ENCODE measurements at places on chromosomes 16 and 17.

DNA sequence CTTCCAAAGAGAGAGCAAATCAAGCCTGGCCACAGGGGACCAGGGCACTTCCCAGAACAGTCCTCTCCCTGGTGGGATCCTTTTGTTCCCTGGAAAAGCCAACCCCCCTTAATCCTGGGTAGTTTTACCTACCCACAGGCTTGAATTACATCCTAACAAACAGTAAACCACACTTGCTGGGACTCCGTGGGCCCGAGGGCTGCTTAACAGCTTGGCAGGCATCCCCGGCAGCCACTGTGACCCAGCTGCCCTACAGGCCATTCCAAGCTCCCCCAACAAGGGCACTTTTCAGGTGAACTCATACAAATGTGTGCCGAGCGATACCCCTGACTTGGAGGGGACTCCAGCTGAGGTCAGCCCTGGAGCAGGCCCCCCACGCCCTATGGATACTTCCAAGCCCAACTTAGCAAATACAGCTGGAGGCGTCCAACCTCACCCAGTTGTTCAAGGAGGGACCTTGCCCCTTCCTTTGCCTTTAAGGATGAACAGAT is 26.4 kb downstream of the ADCY9 start:
- no peak for DNase-seq

DNA sequence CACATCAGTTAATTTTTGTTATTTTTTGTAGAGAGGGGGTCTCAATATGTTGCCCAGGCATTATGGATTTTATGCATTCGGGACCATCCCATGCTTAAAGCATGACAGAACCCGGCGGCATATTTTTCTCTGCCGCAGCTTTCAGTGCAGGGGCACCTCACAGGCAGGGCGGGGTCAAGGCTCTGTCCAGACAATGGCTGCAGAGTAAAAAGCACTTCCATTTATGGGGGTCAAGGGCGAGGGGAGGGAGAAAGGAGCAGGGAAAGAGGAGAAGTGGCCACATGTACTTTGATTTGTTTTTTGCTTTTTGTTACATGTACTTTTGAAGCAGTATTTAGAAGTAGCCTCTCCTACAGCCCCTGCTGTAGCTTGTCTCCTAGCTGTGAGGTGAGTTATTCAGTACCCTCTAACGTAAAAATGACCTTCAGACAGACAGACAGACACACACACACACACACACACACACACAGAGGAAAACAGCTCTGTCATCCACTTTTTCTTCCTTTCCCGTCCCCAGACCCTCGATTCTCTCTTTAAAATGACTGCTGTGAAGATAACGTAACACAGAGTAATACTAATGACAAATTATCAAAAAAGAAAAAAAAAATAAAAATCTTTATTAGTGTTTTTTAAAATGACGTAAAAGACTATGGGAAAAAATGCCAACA is 856 bp upstream of the SCPEP1 start:
- DNase-seq, result no peak

GRCh38 chr17:77581480-77581879 is 377.0 kb upstream of the TNRC6C start:
- DNase-seq, result no peak

DNA sequence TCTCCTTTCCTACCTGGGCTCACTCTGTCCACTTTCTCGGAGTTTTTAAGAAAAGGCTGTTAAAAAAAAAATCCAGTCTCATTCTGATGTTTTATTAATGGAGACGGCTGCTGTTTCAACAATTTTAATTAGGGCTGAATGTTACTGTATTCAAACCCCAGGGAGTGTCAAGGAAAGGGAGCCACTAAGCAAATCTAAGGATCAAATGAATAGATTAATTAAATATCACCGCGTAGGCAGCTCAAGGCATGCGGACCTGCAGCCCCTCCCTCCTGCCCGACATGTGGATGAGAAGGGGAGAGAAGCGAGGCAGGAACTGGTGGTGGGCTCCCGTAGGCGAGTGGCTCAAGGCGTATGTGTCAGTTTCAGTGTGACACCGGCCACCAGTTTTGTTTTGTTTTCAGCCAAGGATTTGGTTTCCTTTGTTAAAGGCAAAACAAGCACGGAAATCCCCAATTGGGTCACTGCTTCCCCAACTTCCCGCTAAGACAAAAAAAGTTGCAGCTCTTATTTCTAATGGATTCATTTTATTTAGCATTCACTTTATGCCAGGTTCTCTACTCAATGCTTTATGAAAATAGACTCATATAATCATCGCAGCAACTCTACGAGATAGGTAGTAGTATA is 110.6 kb downstream of the GP2 start:
- DNase-seq, result no peak

Measured in stimulated activated CD4-positive, alpha-beta T cell treated with anti-CD3 and anti-CD28 coated beads, Interleukin-1b, Interleukin-23, amount 100 ng/mL, for 24 hours (primary cell).